ENCODE measurements at places on chromosomes 5 and 9.

DNA sequence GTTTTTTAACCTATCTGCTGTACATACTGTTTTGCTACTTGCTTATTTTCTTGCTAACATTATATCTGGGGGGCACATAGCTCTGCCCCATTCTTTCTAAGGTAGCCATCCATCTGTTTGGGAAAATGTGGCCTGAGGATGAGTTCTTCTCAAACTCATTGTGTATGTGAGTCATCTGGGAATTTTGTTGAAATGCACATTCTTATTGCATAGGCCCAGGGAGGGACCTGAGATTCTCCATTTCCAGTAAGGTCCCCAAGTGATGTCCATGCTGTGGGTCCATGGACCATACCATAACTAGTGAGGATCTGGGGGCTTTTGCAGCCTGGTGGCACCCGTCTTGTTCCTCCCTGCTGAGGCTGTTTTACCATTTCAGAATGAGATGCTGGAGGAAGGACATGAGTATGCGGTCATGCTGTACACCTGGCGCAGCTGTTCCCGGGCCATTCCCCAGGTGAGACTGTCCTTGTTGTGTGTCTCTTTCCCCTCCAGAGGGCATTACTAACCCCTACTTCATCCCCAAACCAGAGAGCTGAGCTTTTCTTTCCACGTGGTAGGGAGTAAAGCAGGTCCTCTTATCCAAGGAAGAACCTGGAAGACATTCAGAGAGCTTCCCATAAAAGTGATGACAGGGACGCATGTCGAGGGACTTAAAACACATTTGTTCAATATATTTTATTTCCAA, 28.6 kb downstream of the CYFIP2 start:
- no peak for DNase-seq

DNA sequence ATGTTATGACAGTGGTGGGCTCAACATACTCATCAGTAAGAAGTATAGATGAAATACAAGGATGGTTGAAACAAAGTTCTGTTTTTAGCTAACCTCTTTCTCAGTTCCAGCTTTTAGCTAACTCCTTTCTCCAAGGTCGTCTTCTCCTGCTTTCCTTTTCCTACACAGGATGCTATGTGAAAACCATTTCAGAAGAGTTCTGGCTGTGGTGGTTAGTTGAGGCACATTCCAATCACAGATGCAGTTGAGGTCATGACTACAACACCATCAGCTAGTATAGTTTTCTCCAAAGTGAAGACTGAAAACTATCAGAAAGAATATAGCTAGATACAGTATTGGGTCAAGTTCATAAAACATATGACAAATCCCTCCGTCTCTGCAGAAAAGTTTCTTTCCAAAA, 477.7 kb upstream of the C9orf72 start:
- DNase-seq: no peak

- no peak for DNase-seq
Measured at GRCh38 chr5:107325866-107326265, 344.9 kb downstream of the EFNA5 start.

DNA sequence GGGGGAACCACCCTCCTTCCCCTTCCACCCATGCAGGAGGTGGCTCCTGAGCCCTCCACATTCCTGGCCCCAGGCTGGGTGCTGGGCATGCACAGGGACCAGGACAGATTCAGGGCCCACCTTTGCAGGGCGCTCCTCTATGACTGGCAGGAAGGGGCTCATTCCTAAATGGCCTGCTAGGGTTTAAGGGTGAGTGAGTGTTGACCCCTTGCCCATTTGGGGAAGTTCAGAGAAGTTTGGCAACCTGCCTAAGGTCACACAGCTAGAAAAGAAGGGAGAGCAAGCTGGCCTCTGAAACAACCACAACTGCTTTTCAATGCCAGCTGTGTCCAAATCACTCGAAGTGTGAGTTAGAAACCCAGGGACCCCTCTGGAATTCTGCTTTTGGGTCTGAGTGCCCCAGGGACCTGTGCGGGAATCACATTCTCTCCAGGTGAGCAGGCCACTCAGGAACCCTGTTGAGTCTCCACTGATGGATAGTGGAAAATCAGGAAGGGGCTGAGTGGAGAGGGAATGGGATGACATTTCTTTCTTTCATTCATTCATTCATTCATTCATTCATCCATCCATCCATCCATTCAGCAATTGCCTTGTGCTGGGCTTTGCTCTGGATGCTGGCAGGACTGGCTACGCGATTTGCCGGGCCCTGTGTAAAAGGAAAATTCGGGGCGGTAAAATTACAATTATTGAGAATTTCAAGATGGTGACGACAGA, 191.9 kb downstream of the C9orf50 start:
- DNase-seq: no peak

- no peak for DNase-seq
Measured at GRCh38 chr9:129339539-129340157, 161.6 kb upstream of the IER5L start.

- no peak for DNase-seq
Measured at GRCh38 chr5:108545301-108545700, 163.4 kb upstream of the FBXL17 start.

- DNase-seq: no peak
Measured at GRCh38 chr9:8660383-8660782, 860.8 kb upstream of the DMAC1 start.

GRCh38 chr9:21994556-21995005, at the start of gene CDKN2B-AS1:
TSS of gene CDKN2B-AS1 (plus strand) at chr9:21994791.
- DNase-seq: no peak

- DNase-seq: peak; percentile 96
Measured at GRCh38 chr9:129888293-129889121, 53.2 kb downstream of the USP20 start.

DNA sequence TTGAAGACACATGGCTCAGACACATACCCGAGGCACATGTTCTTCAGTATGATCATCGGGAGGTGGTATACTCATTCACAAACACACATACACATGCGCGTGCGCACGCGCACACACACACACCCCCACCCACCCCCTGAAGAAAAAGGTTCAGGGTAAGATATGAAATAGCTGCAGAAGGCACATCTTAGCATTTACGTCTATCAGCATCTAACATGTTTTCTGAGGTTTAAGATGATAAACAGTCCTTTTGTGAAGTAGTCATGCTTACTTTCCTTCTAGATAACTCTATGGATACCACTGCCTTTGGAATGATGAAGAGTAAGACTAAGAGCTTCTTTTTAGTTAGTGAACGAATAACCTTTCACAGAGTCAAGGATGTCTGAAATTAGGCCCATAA, 105.1 kb upstream of the GNA14 start:
- no peak for DNase-seq

- DNase-seq: no peak
Measured at GRCh38 chr9:98225015-98225442, 30.4 kb downstream of the TBC1D2 start.

DNA sequence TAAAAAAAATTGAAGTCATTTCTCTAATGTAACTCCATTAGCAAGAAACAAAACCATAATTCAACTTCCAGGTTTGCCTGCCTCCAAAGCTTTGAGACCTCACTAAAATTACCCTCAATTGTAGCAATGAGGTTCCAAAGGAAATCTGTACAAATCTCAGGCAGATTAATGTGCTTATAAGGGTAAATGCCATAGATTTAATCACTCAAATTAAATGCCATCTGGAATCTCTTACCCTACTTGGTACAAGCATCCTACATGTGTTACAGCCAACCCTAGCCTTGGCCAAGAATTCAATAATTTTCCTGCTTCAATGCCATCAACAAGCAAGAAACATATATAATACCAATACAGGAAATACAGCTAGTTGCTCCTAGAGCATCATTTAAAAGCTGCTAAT, 452.8 kb downstream of the RAB3C start:
- DNase-seq: no peak

DNA sequence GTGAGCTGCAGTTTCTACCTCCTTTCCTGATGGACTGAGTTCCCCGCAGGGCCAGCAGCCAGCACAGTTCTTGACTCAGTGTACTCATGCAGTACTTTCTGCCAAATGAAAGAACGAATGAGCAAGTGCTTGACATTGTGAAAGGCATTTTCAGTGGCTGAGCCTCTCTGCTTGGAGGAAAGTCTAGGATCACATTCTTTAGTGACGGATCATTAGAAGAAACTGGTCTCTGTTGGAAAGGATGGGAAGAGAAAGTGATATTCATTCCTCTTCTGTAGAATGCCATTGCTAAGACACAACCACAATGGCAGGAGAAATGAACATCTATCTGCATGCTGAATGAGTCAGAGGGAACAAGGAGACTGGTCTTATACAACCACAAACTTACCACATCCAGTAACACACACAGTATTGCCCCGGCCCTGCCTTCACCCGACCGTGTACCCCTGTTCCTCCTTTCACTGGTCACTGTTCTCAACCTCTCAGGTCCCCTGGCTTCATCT, 206.9 kb downstream of the CRB2 start:
- DNase-seq: no peak

DNA sequence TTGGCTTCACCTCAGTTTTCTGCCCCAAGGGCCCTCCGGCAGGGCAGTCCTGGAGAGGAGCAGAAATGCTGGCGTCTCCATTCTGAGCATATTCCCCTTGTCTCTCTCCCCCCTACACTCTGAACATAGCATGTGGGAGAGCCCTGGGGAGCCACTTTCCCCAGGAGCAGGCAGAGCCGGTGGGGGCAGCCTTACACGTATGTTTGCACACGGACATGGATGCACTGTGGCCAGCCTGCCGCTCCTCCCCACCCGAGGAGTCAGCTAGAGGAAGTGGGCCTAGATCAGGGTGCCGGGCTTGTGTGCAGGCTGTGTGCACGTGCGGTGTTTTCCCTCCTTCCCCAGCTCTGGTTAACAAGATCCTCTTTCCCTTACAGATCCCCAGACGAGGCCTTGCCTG, 25.4 kb upstream of the POMT1 start:
- no peak for DNase-seq

- peak; percentile 12 for DNase-seq
Measured at GRCh38 chr9:104748359-104749031, 1.0 kb downstream of the NIPSNAP3A start.

- no peak for DNase-seq
Measured at GRCh38 chr5:133643365-133643764, 31.0 kb upstream of the FSTL4 start.

GRCh38 chr9:101486693-101487442, 46.8 kb upstream of the RNF20 start:
- no peak for DNase-seq

- DNase-seq: peak; percentile 24
Measured at GRCh38 chr5:154756868-154757813, 2.0 kb downstream of the LARP1 start.

DNA sequence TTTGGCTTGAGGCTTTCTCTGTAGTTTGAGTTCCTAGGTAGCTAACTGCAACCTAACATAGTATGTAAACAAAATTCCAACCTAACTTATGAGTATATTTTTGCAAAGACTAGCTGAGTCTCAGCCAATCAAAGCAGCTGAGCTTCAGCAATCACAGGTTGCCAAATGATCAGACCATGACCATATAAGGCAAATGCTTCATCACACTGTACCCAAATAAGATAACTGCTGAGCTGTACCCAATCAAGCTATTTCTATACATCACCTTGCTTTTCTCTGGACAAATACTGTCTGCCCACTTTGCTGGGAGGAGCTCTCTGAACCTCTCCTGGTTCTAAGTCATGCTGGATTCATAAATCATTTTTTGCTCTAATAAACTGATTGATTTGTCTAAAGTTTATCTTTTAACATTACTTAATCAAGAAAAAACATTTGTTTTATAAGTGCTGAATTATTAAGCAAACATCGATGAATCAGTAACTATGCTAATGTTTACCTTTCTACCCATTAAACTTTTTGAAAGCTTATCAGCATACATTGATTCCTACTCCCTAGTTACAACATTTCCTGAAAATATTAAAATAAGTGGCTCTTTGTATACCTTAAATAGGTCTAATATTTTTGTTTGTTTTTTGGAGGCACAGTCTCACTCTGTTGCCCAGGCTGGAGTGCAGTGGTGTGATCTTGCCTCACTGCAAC, 129.7 kb upstream of the PCA3 start:
- DNase-seq: no peak

DNA sequence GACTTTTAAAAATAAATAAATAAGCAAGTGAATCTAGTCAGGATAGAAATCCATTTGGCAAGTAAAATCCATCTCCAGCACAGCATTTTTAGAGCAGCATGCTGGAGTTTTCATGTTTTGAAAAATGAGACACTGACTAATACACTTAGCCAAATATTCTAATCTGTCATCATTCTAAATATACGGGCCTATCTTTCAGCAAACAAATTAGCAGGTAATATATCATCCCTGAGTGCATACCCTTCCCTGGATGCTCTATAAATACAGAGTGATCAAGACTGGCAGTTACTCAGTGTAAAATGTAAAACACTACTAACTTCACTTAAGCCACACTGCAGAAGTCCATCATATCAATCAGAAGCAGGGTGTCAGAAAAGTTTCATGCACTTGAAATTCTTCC, 58.4 kb downstream of the MLLT3 start:
- no peak for DNase-seq

DNA sequence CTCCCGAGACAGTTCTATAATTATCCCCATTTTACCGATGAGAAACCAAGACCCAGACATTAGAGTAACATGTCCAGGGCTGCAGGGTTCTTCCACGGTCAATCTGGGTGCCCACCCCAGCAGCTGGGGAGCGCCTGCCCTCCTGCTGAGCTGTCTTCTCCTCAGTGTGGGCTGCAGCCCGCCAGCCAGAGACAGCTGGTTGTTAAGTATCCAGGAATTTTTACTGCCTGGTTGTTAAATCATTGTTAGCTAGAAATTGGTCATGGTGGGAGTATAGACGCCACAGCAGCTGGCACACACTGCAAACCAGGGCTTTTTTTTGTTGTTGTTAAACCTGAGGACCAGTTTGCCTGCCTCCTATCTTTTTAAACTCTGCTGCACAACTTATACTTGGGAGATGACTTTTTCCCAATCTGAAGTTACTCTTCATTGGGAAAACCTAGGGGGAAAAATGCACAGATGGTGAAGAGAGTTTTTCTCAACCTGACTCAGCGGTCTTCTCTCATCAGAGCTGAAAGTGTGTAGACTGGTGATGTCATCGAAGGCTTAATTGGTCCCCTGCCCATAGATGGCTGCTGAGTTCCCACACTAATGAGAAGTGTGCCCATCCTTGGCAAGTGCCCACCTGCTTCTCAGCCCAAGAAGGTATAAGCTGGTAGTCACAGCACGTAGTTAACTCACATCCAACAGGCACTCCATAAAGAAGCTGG, 208.6 kb downstream of the DRD1 start:
- DNase-seq: no peak

All from CD4-positive, alpha-beta T cell treated with Interleukin-2 at 100 ng/mL for 4 hours (primary cell).